Bronchial smooth muscle cell (primary cell): ENCODE measurements at places on chromosomes 6 and 20. TPM values are rescaled to one million over a fixed set of nuclear protein-coding genes. Genes with fewer than 3 reads are reported as not detected.

Gene LY86
- not detected in 2 replicates for total RNA-seq

Gene EPB41L1
- total RNA-seq: 12.0 and 12.4 TPM in 2 replicates

Gene APMAP
- 75.8 and 96.0 TPM in 2 replicates for total RNA-seq

Gene SYCP2
- 0.17 and 0.63 TPM in 2 replicates for total RNA-seq

Gene HLA-DQA1
- total RNA-seq: 0.16 TPM in 1 of 2 replicates, not detected in the other

Gene BNIP5
- total RNA-seq: under 0.01 TPM in 1 of 2 replicates, not detected in the other
